Sciatic nerve (tissue), 2 donors: ENCODE measurements at places on chromosomes 5 and 9.

GRCh38 chr5:133120156-133120750 is 68.4 kb downstream of the HSPA4 start:
- no peak for DNase-seq

- no peak for DNase-seq
Measured at GRCh38 chr5:168274406-168274805, 17.0 kb upstream of the WWC1 start.

DNA sequence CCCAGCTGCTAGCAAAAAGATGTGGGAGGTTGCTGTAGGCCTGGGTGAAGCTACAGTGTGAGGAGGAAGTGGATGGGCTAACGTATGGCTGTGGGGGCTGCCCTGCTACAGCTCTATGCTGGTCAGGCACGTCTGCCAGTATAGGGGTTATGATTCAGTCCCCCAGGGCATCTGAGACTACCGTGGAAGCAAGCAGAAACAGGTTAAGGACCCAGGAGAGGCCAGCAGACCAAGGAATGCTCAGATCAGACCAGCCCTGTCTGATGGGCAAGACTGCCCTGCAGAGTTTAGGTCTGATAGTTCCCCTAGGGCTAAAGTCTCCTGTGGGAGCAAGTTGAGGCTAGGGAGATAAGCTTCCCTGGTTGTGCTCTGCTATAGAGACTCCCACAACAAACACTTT is 416.1 kb upstream of the CTNND2 start:
- DNase-seq, result no peak

DNA sequence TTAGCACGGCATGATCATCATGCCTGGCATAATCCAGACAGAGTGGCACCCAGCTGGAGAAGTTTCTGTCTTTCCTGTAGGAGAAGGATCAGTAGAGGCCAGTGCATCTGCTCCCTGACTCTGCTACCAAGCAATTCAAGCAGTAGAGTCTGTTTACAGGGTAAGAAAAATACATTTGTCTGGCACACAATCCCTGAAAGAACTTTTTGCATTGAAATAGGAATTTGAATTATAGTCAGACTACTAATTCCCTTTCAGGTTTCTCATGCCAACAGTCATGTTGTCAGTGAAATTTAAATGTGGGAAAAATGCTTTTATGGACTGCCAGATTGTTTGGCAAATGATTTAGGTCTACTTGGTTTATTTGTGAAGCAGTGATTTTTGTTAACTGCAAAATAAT is 125.6 kb downstream of the RAB3C start:
- no peak for DNase-seq

DNA sequence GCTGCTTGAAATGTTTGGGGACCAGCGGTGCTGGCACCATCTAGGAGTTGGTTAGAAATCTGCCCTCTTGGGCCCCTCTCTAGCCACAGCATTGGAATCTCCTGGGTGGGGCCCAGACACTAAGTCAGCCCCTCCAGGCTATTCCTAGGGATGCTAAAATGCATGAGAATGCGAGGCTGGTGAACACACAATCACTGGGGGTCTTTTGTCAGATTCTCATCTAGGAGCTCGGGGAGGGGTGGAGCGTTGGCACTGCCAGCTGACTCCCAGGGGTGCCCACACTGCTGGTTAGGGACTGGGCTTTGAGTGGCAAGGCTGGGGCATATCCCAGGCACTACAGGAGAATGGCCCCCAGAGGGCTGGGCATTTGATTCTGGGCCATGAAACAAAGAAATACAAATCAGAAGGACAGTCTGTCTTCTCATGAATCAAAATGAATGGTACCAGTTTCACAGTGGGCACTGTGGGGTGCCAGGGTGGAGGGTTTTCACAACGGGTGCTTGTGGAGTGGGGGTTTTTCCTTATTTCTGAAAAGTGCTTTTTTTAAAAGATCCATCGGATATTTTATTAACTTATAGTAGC is 127.8 kb upstream of the RAPGEF1 start:
- DNase-seq, result no peak

DNA sequence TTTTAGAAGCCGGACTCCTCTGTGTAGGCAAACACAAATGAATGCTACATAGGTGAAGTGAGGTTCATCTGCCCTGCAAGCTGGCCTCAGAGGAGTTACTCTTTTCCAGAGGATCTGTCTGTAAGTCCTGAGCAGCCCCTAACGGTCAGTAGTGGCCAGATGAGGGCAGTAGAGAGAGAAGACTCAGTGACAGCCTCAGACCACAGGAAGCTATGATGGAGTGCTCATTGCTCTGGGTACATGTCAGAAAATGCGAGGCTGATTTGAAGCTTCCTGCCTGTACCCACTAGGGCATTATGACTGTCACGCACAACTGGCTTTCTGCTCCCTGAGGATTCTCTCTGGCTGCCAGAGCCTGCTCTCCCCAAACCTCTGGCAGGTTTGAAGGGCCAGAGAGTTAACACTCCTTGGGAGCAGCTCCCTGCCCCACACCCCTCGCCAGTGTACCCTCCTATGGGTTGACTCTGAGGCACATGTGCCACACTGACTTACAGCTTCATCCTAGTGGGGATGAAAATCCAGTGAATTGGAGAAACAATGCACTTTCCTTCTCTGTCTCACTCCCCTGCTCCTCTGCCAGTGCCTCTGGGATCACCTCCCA is 141.5 kb downstream of the GABRG2 start:
- DNase-seq, result no peak

- no peak for DNase-seq
Measured at GRCh38 chr9:73566627-73567026, 415.0 kb downstream of the ANXA1 start.

- DNase-seq, result no peak
Measured at GRCh38 chr9:87604886-87605588, 107.4 kb downstream of the DAPK1 start.

GRCh38 chr5:149154650-149155049 is 13.4 kb downstream of the ABLIM3 start:
- no peak for DNase-seq

DNA sequence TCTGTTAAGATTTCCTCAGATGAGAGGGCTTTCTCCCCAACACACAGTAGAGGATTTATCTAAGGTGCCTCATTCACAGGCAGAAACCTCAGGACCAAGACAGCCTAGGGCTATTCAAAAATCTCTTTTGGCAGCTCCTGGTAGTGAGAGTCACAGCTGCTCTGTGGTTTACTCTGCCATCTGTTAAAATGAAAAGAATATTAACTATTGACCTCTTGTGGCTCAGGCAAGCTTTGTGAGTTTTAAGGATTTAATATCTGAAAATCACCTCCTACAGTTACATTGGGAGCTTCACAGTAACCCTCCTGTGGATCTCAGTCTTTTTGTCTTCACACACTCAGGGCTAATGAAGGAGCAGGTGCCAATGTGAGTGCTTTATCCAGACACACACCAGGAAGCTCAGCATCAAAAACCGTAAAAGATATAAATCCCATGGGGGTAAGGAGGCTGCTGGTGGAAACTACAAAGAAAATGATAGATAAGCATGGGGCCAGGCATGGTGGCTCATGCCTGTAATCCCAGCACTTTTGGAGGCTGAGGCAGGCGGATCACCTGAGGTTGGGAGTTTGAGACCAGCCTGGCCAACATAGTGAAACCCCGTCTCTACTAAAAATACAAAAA is 29.7 kb downstream of the PPP1R2B start:
- DNase-seq, result no peak

- no peak for DNase-seq
Measured at GRCh38 chr9:124475868-124476690, 25.8 kb downstream of the ADGRD2 start.

- no peak for DNase-seq
Measured at GRCh38 chr9:76810377-76810957, 46.2 kb downstream of the PCA3 start.

DNA sequence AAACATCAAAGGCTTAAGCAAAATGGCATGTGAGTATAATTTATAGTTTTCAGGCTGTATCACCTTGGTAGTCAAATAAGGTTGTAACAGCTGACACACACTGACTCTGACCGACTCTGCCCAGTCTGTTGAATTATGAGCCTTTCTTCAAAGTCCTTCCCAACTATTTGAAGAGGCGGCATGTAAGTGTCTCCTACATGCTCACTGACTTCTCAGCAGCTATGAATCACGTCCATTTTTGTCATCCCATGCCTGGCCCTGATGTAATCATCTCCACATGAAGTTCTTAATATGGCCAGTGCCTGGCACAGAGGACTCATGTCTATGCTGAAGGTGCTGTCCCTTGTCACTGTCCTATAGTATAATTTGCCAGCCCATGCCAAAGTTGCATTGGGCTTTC is 5.1 kb upstream of the PTBP3 start:
- DNase-seq, result no peak

DNA sequence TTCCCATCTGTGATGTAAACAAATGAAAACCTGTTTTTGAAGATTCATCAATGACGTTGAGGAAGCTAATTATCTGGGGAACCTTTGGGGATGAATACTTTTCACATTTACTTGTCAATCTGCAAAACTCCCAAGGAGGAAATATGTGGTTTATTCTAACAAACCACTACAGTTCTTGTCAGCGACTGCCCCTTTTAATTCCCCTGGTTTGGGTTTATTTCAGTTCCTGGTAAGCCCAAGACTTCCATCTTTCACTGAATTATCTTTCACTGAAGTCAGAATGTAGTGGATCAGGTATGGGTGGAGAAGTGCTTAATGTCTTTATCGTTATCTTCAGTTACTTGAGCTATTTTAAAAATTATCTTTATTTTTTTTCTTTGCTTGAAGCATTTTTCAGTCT is 40.2 kb downstream of the TLR4 start:
- no peak for DNase-seq

DNA sequence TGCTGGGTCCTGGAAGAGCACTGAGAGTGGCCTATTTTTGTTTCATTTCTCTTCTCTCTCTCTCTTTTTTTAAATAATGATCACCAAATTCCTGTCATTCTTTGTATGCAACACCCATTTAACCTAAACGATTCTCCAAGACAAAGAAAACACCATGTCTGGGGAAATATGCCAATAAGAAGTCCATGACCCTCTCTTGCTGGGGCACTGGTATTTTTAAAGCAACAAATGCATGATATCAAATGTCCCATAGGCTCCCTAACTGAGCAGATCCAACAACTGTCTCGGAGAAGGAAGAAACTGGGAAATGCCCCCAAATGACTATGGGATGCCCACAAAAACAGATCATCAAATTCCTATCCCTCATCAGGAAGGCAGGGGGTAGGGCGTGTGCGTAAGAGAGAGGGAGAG is 567.4 kb downstream of the CCDC171 start:
- no peak for DNase-seq

DNA sequence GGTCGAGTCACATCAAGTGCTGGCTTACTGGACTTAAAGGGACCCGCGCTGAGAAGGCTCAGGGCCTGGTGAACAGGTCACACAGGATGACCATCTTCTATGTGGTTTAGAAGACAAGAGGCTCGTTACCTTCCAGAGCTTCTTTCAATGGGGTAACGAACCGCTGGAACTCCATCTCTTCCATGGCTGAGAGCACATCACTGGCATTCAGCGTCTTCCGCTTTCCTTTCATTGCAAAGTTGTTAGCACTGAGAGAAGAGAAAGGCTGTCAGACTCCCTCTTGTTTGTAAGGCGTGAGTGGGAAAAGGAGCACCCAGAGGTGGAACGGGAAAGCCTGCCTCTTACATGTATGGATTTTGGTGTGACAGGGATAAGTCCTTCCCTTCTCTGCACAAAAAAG is 994 bp downstream of the POLE3 start:
- DNase-seq, result no peak

DNA sequence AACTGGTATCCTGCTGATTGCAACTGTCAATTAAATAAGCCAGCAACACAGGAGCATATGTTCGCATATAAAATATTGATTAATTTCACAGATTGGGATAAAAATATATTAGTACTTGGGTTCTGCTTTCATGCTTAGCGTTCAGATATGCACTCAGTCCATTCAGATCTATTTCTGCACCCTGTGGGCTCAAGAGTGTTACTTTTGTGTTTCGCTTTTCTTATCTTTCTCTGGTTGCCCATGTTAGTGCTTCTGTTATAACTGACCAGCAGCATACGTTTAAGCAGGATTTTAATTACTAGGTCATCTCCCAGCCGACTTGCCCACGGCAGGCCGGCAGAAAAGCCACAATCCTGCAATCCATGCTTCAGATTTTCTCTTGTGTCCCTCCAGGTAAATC is 289.1 kb downstream of the EBF1 start:
- DNase-seq, result no peak

DNA sequence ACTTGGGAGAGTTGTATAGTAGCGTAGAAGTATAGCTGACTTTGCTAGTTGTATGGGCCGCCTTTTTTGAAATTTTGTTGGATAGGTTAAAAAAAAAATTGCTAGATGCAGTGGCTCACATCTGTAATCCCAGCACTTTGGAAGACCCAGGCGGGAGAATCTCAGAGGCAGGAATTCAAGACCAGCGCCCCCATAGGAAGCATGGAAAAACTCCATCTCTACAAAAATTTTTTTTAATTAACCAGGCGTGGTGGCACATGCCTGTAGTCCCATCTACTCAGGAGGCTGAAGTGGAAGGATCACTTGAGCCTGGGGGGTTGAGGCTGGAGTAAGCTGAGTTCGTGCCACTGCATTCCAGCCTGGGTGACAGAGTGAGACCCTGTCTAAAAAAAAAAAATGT is 59.2 kb downstream of the SMC5 start:
- no peak for DNase-seq

- DNase-seq, result no peak
Measured at GRCh38 chr5:160385496-160385895, 14.4 kb downstream of the FAM200C start.

- DNase-seq, result no peak
Measured at GRCh38 chr5:10747678-10748622, 13.1 kb downstream of the DAP start.

DNA sequence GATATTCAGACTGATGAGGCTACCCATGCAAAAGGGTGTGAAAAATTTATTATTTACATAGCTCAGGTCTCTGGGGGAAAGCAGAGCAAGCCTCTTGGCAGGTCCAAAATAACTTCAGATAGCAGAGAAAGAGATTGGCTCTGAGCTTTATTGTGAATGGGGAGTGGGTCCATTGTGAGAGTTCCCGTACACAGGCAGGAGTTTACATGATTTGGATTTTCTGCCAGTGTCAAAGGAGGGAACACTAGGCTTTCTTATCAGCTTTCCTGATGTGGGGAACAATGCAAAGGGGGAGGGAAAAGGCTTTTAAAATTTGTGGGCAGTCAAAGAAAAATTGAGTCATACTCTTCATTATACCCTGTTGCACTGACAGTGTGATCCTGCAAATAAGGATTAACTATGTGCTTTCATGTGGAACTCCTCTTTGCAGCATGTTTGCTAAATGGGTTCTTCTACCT is 615.0 kb upstream of the RIOK2 start:
- DNase-seq, result no peak

GRCh38 chr9:33524306-33524947 is 376 bp downstream of the ANKRD18B start:
- no peak for DNase-seq

DNA sequence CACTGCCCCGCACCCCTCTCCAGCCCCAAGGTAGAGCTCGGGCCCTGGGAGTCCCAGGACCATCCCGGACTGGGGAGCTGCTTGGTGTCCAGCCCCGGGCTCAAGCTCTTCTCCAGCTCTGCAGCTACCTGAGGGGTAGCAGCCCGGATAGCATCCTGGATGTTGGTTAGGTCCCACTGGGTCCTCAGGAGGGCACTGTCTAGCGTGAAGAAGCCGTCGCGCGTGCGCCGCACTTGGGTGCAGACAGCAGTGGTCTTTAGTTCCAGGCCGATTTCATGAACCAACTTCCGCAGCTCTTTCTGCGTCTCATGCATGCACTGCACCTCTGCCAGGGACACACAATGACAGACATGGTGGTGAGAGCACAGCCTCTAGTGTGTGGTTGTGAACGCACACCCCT is 12.7 kb downstream of the TRUB2 start:
- no peak for DNase-seq
